ENCODE measurements at places on chromosomes 2 and 18.

GRCh38 chr2:165889158-165889557 is 64.4 kb downstream of the TTC21B start:
- no peak for DNase-seq

DNA sequence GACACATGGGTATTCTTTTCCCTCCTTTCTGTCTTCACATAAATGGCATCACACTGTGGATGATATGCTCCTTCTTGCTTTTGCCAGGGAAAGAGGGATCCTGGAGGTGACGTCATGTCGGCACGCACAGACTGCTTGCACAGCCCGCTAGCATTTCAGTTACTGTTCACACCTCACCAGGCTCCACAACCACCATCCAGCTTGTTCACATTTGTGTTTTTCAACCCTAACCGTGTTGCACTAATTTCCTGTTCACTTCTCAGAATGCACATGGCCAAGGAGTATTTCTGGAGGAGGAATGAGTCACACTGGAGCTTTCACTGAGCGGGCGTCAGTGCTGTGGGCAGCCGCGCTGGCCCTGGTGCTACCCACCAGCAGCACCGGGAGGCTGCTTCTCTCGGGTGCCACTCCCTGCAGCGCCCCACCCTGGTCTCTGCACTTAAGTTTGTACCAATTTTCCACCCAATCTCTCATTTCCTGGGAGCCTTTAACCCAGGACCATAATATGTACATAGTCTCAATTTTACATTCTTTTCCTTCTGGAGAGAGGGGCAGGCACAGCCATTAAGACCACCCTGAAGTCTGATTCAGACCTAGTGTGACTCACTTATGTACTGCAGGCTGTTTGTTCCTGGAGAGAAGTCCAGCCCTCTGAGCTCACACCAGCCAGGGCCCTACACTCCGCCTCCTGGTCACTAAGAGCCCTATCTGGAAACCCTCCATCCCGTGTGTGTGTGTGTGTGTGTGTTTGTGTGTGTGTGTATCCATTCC is 65.1 kb downstream of the MBP start:
- peak; percentile 88 for DNase-seq

DNA sequence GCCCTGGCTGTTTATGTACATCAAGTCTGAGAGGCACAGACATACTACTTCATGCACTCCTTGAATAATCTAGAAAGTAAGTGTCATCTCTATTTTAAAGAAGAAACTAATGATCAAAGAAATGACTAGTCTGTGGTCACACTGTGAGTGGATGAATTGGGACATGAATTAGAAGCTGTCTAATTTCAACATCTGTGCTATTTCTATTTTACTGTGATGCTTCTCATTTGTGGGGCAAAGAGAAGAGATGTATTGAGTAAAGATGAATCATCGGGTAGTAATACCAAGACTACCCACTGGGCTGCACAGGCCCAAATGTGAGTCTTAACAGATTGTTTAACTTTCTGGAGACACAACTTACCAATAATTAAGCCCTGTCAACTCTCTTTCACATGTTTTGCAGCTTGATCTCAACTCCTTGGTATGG is 42.4 kb upstream of the MTIF2 start:
- DNase-seq = peak; percentile 10

GRCh38 chr2:100780203-100781008 is 39.5 kb upstream of the NPAS2 start:
- peak; percentile 44 for DNase-seq

- DNase-seq = no peak
Measured at GRCh38 chr2:63950414-63950813, 68.8 kb downstream of the VPS54 start.

DNA sequence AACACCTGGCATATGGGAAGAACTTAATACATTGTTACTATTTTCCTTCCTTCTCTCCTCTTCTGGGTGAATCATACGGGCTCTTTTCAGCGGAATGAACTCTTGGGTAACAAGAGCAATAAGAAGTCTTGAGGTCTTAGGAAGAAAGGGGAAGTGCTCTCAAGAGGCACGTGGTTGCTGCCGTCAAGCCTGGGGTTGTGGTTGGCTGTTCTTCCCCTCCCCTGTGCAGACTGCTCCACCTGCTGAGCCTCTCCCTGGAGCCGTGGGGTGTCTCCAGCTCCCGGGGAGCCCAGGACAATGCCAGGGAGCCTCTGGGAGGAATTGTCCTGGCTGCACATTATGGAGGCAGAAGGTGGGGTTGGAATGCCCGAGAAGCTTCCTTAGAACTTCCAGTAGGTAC is 19.4 kb downstream of the TOGARAM2 start:
- no peak for DNase-seq

- no peak for DNase-seq
Measured at GRCh38 chr2:174048243-174048642, 83.1 kb upstream of the SP3 start.

DNA sequence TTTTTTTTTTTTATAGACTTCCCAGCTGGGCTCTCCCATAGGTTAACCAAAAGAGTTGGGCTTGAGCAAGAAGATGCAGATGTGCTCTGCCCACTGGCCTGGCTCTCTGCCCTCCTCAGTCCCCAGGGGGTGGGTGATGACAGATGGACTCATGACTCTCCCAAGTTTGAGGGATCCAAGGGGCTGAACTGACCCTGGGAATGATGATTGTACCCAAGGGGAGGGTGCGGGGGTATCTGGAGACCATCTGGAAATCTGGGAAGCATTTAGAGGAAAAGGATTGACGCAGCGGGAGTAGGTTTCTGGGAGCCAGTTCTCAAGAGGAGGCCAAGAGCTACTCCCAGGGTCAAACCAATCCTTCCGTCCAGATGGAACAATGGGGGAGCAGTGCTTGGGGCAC is 330.8 kb downstream of the CYP26B1 start:
- DNase-seq = no peak

DNA sequence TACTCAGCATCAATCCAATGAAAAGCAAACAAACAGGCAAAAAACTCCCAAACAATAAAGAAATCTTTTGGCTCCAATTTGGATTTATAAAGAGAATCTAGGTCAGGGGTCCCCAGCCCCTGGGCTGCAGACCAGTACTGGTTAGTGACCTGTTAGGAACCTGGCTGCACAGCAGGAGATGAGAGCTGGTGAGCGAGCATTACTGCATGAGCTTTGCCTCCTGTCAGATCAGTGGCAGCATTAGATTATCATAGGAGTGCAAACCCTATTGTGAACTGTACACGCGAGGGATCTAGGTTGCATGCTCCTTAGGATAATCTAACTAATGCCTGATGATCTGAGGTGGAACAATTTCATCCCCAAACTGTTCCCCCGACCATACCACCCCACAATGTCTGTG is 102.2 kb downstream of the KIAA1328 start:
- DNase-seq = no peak

DNA sequence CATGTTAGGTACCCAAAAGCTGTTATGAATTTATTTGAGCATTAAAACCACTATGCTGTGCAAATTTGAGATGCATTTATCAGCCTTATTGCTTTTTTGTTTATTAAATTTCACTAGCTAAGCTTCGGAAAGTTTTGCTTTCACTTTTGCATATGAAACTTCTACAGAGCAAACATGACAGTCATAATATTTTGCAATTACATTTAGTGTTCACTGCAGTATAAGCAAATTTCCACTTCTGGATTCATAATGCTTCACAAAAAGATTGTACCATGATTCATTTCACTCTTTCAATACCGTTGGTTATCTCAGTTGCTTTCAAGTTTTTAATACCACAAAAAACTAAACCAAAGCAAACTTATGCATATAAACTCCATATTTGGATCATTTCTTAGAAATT is 228.7 kb upstream of the SLC8A1 start:
- no peak for DNase-seq

DNA sequence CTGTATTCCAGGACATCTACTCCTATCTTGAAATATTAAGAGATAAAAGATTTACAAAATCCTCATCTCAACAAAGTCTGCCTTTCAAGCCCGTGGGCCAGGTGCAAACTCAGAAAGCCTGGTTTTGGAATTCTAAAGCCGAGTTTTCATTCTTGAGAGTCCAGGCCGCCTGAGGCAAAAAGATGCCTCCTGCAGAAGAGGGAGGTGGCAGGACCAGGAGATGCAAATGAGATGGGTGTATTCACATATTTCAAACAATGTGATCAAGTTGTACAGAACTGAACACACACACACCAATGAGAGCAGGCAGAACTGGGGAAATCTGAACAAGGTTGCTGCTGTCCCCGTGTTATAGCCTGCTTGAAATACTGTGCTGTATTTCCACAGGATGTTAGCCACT is 7.7 kb upstream of the HS6ST1 start:
- no peak for DNase-seq

GRCh38 chr2:178452334-178452733 is 1.2 kb downstream of the PJVK start:
- DNase-seq = no peak

GRCh38 chr2:239806758-239807434 is 218.2 kb downstream of the NDUFA10 start:
- DNase-seq = no peak

DNA sequence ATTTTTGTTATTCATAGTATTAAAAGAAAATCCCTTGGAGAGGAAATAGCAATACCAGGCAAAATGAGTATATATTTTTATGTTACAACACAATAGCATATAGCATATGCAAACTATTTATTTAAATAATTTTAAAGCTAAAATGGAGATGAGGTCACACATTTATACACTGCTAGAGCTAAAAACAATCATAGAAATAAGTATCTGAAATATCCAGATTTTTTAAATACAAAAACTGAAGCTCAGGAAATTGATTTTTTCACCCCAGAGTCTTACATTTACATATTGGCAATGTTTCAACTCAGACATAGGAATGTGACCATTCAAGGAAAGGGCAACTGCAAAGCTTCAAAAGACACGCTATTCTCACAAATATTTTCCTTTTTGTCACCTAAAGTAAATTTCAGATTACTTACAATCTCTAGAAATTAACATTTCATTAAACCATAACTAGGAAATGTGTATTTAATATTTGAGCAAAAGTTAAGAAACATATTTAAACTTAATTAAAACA is 8.9 kb downstream of the TFPI start:
- no peak for DNase-seq

- DNase-seq = no peak
Measured at GRCh38 chr2:36539631-36540030, 58.3 kb downstream of the FEZ2 start.

DNA sequence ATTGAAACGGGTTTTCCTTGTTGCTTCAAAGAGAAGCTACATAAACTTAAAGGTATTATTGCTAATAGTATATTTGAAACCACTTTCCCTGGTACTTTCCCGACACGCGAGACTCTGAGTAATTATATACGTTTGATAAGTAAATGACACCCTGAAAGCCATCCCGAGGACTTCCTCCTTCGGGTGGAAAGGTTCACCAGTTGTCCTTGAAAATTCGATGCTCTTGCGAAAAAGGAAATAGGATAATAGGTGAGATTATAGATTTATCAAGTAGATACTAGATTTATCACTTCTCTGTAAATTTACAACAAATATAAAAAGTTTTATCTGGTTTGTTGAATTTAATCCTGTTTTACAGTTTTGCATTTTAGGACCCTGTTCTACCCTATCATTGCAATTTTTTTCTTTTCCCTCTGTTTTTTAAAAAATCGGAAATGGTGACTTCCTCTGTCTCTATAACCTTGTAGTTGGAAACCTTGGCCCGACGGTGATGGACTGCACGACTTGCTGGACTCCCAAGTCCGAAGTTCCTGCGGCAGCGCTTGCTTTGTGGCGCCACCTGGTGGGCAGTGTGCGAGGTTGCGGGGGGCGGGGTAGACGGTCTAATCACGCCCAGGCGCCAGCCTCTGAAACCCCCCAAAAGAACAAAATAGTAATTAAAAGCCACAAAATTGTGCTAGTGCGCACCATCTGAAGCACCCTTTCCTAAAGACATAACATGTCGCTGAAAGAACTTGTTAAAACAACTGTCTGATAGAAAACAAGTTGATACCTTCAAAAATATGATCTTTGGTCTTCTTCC is 972 bp upstream of the DLX2 start:
- no peak for DNase-seq

- DNase-seq = no peak
Measured at GRCh38 chr2:11945139-11946126, 199.0 kb downstream of the LPIN1 start.

GRCh38 chr2:36528274-36528673 is 69.7 kb downstream of the FEZ2 start:
- DNase-seq = no peak

DNA sequence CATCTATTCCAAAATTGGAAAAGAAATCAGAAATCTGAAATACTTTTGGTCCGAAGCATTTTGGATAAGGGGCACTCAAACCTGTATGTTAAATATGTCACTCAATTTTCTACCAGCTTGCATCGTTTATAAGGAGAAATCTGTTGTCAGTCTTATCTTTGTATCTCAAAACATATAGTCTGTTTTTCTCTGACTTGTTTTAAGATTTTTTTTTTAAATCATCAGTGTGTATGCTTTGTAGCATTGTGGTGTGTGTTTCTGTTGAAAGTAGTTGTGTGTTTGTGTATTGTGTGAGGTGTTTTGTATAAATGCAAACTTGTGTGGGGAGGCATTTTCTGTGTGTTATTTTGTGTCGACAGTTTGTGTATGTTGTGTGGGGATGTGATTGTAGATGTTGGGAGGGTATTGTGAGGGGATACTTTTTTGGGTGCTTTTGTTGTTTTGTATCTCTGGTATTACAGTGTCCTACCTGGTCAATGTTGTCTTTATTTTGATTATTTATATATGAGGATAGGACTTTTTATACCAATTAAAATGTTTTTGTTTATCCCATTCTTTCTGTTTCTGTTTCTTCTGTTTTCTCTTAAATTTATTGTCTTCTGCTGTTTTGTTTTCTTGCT is 30.9 kb downstream of the SMCHD1 start:
- no peak for DNase-seq

GRCh38 chr2:156890529-156891148 is 366.9 kb upstream of the GALNT5 start:
- DNase-seq = no peak

DNA sequence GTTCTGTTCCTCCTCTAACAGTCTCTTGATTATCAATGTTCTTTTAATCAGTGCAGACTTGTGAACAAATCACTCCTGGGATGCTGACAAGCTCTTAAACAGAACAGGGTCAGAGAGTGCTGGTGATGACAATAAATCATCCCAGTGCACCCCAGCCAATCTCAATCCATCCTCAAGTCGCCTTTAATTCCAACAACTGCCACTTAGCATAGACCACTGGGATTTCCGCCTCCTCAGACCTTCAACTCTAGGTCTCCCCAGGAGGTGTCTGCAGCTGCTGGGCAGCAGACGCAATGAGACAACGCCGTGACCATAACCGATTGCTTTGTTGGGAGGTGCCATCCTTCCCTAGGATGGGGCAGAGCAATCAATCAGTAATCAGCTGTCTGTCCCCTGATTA is 184.2 kb upstream of the ACAA2 start:
- DNase-seq = no peak

GRCh38 chr2:224156436-224156835 is 117.3 kb upstream of the SERPINE2 start:
- DNase-seq = no peak

DNA sequence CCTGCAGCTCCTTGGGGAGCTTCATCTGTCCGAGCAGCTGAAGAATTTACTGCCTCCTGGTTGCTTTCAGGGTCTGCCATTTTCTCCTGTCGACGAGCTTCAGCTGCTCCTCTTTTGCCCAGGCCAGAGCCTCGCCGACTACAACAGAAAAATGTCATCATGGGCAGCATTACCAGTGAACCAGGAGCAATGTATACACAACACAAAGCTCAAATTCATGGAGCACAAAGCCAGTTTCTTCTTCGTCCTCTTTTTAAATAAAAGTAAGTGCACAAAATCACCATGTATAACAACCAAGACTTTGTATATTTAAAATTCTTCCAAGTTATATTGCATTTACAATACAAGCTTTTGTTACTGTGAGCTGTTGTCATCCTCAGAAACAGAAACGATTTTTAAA is 85.0 kb downstream of the TRIP12 start:
- DNase-seq = no peak

- DNase-seq = no peak
Measured at GRCh38 chr2:241052677-241053360, 49.3 kb downstream of the MTERF4 start.
